ENCODE measurements at places on chromosomes 16 and 17. TPM values are rescaled to one million over a fixed set of nuclear protein-coding genes. Genes with fewer than 3 reads are reported as not detected.

- DNase-seq: no peak
- H3K36me3 ChIP-seq: no peaks in the 10 kb centered on the region
- peaks cover 36% of the 10 kb centered on the region for H3K4me1 ChIP-seq
- peak overlapping the region; percentile 86 for H3K27ac ChIP-seq
- H3K27me3 ChIP-seq: no peaks in the 10 kb centered on the region
Observed at GRCh38 chr16:75306099-75306762, 54.8 kb upstream of the BCAR1 start.

Gene CLEC10A
- 4.8 TPM for total RNA-seq

Gene KRT32
- not detected for total RNA-seq

DNA sequence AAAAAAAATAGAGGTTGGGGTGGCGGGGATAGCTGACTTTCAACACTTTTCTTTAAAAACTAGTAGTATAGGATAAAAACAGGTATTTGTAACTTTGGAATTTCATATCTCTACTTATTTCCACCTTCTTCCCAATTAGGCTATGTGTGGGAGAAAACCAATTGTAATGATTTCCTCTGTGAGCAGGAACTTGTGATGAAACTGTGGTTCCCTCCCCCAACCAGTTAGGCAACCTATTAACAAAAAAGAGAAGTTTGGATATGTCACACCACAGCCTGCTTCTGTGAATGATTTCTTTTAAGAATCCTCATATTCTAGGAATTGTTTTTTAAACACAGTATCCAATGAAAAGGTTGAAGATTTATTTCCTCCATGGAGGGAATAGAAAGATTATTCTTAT is 1.9 kb downstream of the IGSF6 start:
- H3K4me1 ChIP-seq: peaks cover 15% of the 10 kb centered on the region
- H3K4me3 ChIP-seq: peak overlapping the region; percentile 3
- H3K27me3 ChIP-seq: no peaks in the 10 kb centered on the region
- no peak for DNase-seq
- H3K27ac ChIP-seq: peak overlapping the region; percentile 82

Gene SLC35G6
- not detected for total RNA-seq

- no peak for DNase-seq
- H3K27ac ChIP-seq: no peak overlapping the region
- H3K4me1 ChIP-seq: no peaks in the 10 kb centered on the region
- H3K4me3 ChIP-seq: no peak overlapping the region
Observed at GRCh38 chr17:13995856-13996271, 73.4 kb upstream of the COX10 start.

GRCh38 chr17:27496437-27496943 is 40.2 kb downstream of the KSR1 start:
- H3K4me3 ChIP-seq: no peak overlapping the region
- no peaks in the 10 kb centered on the region for H3K36me3 ChIP-seq
- no peaks in the 10 kb centered on the region for H3K27me3 ChIP-seq
- no peak overlapping the region for H3K27ac ChIP-seq

DNA sequence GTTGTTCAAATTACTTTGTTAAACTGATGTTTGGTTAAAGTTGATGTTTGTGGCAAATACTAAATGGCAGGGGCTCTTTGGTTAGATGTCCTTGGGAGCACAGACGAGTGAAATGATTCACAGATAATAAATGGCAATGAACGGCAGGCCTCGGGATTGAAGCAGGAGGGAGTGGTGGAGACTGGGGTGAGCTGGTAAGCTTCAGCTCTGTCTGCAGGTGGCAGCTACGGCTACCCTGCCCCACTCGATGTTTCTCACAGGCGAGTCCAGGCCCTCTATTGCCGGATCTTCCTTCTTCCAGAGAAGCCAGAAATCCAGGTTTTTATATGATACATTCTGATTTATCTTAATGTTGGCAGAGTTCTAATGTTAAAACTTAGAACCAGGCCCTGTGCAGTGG is 144.8 kb upstream of the CACNG5 start:
- no peak overlapping the region for H3K27ac ChIP-seq
- DNase-seq: no peak
- H3K4me1 ChIP-seq: no peaks in the 10 kb centered on the region
- no peak overlapping the region for H3K4me3 ChIP-seq
- peaks cover 16% of the 10 kb centered on the region for H3K36me3 ChIP-seq

Gene CACNG3
- total RNA-seq: not detected

Gene SMIM22
- total RNA-seq: not detected

Gene KCTD5
- total RNA-seq: 11.5 TPM

Gene C16orf78
- not detected for total RNA-seq

Gene THRA
- 75.9 TPM for total RNA-seq

Measured in heart right ventricle (tissue), 16 donors.